ENCODE measurements at places on chromosomes 3 and 15.

DNA sequence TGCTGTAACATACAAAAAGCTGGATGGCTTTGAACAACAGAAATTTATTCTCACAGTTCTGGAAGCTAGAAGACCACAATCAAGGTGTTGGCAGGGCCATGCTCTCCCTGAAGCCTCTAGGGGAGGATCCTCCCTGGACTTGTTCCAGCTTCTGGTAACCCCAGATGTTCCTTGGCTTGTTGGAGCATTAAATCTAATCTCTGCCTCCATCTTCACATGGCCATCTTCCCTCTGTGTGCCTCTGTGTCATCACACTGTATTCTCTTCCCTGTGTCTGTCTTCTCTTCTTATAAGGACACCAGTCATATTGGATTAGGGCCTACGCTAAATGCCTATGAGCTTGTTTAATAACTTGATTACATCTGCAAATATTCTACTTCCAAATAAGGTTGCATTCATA, 109.5 kb downstream of the STAG1 start:
- no peak for DNase-seq

GRCh38 chr3:114904633-114905032, 242.5 kb downstream of the ZBTB20 start:
- no peak for DNase-seq

GRCh38 chr3:39183211-39184080, 8.9 kb downstream of the XIRP1 start:
- DNase-seq = no peak

DNA sequence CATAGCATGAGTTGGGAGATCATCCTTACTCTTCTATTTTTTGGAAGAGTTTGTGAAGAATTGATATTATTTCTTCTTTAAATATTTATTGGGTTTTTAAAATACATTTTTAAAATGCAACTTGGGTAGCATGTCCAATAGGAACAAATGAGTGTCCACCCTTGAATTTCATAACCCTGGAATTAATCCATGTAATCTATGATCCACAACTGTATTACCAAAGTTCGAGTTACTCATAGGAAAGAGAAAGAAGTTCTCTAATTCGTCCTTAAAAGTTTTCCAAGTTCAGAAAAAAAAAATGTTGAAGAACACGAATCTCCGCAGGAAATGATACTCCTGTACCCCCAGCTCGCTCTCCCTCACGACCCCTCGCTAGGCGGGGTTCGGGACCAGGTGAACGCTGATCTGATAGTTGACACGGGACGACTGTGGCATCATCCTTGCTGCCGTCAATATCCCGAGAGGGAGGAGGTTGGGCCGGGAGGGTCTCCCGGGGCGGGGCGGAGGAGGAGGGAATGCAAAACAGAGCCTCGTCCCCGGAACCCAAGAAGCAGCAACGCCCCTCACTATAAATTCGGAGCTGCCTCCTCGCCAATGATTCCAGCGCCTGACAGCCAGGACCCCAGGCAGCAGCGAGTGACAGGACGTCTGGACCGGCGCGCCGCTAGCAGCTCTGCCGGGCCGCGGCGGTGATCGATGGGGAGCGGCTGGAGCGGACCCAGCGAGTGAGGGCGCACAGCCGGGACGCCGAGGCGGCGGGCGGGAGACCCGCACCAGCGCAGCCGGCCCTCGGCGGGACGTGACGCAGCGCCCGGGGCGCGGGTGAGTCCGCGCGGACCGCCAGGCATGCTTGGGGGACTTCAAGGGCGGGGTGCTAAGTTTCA, at the start of gene AGTR1:
Gene AGTR1, plus strand, starts transcription at position 598 of the 884 bp plus-strand sequence. CDS start 43,133 bp downstream, outside the sequence.
- peak; percentile 46 for DNase-seq

DNA sequence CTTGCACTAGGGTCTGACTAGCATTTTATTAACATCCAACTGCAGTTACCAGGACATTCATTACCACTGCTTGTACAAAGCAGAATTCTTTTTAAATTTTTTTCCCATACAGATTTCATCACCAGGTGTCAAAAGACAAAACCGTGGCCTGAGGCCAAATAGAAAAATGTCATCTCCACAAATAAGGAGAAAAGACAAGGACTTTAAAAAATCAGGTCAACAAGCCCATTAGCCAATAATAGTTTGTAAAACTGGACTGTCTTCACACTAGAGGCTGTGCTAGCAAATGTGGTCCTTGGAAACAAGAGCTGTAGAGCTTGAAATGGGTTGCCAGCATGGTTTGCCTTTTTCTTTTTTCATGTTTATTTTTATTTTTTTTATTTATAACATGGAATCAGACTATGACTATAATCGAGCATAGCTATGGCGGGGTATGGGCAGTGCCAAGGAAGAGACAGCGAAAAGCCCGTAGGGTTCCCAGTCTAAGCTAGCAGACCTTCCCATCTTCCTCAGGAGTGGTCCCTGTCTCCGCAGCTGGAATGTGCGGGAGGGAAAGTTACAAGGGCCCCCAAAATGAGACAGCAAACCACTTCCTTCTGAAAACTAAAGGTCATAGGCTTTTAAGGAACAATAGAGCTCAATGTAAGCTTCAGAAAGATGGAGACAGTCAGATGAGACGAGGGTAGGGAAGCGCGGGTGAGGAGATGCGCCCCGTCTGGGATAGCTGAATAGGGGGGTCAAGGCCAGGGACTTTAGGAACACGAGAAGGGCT, 1.5 kb downstream of the PTPN9 start:
- peak; percentile 60 for DNase-seq

- no peak for DNase-seq
Measured at GRCh38 chr3:168575750-168576149, 480.0 kb upstream of the GOLIM4 start.

DNA sequence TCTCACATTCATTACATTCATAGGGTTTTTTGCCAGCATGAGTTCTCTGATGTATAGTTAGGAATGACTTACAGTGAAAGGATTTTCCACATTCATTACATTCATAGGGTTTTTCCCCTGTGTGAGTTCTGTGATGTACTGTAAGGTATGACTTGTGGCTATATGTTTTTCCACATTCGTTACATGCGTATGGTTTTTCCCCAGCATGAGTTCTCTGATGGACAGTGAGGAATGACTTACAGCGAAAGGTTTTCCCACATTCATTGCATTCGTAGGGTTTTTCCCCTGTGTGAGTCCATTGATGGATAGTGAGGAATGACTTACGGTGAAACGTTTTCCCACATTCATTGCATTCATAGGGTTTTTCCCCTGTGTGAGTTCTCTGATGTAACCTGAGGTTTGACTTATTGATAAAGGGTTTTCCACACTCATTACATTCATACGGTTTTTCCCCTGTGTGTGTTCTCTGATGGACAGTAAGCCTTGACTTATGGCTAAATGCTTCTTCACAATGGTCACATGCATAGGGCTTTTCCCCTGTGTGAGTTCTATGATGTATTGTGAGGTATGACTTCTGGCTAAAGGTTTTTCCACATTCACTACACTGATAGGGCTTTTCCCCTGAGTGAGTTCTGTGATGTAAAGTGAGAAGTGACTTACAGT, 47.4 kb downstream of the ZNF717 start:
- DNase-seq = peak; percentile 24

DNA sequence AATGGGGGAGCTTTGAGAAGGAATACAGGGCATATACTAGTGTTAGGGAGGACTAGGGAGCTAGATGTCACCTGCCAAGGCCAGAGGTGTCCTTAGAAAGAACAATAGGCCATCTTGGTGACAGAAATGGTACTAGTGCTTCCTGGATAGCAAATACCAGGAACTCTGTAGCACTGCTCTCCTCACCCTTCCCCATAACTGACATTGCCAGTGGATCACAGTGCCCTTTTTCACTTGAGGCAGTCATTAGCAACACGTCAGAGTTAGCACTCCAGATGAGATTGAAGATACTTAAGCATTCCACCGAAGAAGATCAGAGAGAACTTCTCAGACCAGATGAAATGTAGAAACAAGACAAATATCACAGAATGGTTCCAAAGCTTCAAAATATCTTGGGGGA, 103.1 kb upstream of the PDZRN3 start:
- DNase-seq = no peak

- DNase-seq = no peak
Measured at GRCh38 chr15:82186719-82187406, 75.7 kb downstream of the EFL1 start.

DNA sequence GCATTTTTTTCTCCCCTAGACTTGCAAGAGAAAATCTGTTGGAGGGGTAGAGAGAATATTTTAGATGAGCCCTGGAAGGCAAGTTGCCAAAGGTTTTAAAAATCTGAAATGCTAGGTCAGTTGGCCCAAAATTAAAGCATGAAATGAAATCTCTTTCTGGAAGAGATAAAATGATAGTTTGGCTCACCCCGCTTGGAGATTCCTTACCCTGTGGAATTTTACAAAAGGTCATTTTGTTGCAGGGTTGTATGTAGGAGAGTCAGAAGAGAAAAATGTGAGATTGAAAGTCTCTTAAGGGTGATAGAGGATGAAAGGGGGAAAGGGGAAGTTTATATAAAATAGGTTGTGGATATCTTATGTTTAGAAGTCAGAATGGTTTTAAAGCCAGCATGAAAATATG, 277.8 kb downstream of the CD47 start:
- peak; percentile 36 for DNase-seq

GRCh38 chr3:174156200-174156599, 702.9 kb upstream of the NAALADL2 start:
- peak; percentile 17 for DNase-seq

- DNase-seq = peak; percentile 25
Measured at GRCh38 chr3:161423911-161424522, 52.7 kb upstream of the SPTSSB start.

DNA sequence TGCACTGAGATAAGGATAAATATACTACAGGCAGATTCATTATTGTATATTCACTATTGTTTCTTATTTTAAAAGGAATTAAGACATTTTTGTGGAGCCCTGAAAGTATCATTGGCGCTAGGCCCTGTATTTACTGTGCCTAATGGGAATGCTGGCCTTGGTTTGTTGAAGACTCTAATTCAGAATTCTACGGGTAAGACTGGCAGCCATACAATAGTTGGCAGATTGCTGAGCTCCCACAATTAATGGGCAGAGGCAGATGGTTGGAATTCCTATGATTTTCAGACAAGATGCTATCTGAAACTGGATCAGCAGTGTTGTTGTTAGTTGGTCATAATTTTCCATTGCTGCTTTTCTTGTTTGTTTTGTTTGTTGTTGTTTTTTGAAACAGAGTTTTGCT, 14.7 kb downstream of the PGBD4 start:
- no peak for DNase-seq

- peak; percentile 11 for DNase-seq
Measured at GRCh38 chr15:24944954-24945353, 9.8 kb upstream of the SNRPN start.

DNA sequence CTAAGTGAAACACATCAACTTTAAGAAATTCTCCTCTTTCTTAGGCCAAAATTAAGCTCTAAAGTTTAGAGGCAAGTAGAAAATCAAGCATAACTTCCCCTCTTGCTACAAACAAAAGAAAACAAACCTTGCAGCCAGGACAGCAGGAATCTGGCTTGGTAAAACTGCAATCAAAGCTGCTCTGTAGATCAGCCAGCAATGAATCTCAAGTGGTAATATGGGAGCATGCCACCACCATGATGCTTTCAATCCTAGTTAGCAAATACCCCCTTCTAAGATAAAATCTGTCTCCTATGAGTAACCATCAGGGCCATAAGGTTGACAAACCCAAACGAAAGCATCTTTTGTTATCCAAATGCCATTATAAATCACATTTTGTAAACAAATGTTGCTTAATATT, 208.3 kb upstream of the PLSCR5 start:
- DNase-seq = peak; percentile 23

DNA sequence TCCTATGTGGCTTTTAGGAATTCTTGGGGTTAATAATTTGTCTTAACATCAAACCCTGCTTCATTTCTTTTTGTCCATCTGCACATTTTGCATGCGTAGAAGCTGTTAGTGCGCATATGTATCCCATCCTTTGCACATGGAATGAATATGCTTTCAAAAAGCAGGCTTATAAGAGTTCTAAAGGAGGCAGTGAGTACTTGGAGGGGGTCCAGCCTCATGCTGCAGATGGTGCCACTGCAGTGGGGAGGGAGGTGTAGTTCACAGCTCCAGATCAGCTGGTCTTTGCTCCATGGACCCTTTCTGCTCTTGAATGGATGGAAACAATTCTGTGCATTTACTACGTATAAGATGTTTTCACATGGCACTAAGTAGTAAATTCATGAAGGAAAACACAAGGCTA, 20.7 kb upstream of the SSR3 start:
- no peak for DNase-seq

DNA sequence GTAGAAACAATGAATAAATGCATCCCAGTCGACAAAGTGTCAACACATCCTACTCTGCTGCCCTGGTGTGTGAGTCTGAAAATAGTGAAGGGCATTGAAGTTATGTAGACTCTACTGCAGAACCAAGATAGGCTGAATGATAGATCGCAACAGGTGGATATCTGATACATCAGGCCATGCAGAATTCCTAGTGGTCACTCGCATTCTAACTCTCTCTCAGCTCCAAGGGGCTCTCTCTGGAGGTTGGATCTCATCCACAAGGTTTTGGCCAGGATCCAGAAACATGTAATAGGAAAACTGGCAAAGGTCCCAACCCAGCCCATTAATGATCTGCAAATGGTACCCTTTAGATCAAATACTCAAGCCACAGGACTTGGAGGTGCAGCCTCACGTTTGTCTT, 514.1 kb downstream of the MAGI1 start:
- no peak for DNase-seq

DNA sequence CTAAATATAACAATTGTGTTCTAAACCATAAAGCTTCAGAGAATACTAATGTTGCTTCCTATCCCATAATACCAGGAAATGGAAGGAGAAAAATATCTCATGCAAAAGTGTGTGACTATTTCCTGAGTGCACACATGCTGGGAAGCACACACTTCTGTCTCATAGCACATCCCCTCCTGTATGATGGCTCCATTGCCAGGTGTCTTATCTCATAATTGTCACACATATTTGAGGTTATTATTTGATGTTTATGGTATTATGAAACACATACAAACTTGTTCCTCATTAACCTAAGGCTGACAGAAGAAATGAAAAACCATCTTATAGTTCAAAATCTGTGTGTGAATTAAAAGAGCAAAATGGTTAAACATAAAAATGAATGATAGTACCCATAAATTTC, 65.4 kb downstream of the SERP1 start:
- no peak for DNase-seq

GRCh38 chr3:37994639-37994972, 4.0 kb downstream of the VILL start:
- no peak for DNase-seq

DNA sequence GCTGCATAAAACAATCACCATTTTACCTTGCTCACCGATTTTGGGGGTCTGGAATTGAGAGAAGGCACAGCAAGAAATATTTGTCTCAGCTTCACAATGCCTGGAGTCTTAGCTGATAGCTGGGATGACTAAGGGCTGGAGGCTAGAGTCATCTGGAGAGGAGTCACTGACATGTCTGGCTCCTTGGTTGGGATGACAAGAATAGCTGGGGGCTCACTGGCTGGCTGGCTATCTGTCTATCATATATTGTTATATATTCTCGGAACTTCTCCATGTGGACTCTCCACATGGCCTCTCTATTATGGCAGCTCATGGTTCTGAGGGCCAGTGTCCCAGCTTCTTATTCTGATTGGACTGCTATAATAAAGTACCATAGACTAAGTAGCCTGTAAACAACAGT, 20.0 kb upstream of the TRIM71 start:
- DNase-seq = no peak

- DNase-seq = no peak
Measured at GRCh38 chr3:134276086-134276485, 25.4 kb upstream of the RYK start.

Data from iris pigment epithelial cell (primary cell).